ENCODE measurements at places on chromosomes 7 and 10. TPM values are rescaled to one million over a fixed set of nuclear protein-coding genes. Genes with fewer than 3 reads are reported as not detected.
A peak's percentile ranks its signal among the peaks of the same experiment; 100 is the strongest.

GRCh38 chr7:111531993-111532392 lies 30.3 kb downstream of the IMMP2L start:
- DNase-seq, result no peak

GPR15LG gene
- total RNA-seq, result 132 TPM

PEX1 gene
- 13.7 TPM for total RNA-seq

GRCh38 chr10:45581582-45582385 lies 90.8 kb downstream of the ZFAND4 start:
- DNase-seq, result no peak

DNA sequence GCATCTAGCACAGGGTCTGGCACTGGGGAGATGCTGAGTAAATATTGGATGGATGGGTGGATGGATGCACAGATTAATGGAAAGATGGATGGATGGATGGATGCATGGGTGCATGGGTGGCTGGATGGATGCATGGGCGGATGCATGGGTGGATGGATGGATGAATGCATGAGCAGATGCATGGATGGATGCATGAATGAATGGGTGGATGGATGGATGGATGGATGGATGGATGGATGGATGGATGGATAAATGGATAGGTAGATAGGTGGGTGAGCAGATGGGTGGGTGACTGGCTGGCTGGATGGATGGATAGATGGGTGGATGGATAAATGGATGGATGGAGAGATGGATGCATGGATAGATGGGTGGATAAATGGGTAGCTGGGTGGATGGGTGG lies 5.7 kb downstream of the PAX4 start:
- DNase-seq, result no peak

DNA sequence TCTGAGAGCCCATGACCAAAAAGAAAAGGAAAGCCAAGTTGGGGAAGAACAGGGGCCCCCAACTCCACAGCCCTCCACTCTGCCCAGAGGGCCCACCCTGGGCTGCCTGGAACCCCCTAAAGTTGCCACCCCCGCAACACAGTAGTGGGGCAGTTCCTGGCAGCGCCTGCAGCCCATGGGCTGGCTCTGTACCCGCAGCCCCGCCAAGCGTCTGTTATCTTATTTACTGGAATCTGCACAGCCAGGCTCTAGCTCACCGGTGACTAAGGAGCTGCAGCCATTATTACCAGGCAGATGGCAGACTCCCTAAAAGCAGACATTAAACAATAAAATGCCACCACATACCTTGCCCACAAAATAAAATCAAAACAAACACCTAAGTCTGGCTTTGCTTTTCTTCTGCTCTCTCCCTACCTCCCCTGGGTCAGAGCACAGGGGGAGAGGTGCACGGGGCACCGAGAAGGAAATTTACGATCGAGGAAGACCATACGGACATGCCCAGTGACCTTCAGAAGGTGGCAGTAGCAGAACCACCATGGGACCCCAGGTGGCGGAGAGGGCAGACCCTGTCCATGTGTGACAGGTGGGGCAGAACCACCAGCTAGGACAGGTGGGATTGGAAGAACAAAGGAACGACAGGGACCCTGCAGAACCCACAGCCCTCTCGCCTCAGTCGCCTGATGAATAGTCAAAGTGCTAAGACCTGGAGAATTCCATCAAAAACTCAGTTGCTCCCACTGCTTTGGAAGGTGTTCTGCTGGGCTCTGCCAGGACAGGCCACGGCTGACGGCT lies 66.3 kb downstream of the PRKAG2 start:
- DNase-seq, result no peak

- DNase-seq, result no peak
Observed at GRCh38 chr7:121071662-121072061, 83.2 kb downstream of the CPED1 start.

CLDN3 gene
- 1.3 TPM for total RNA-seq

GRCh38 chr10:51422311-51423120 lies 276.9 kb downstream of the CSTF2T start:
- DNase-seq, result no peak

DNA sequence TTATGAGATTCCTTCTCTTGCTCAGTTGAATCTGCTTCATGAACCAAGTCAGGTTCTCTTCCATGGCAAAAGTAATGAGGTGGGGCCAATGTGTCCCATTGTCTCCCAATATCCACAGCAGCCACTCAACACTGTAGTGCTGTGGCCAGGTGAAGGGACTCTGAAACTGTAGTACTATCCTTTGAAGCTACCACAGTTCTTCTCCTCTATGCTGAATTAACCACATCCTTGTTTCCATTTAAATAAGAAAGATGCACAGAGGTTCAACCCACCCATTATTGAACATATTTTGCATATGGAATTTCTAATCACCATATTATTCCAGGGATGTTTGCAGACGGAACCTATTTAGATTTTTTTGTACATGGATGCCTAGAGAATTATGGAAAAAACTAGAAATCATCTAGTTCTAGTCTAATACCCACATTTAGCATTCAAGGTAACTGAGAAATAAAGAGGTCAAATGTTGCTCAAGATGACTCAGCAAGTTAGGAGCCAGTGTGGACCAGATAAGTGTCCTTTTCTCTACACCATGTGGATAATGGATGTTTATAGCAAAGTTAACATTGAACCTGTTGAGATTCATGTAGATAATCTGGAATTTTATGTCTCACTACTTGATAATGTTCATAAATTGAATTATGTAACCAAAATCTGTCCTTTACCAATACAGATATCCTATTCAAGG lies 64.5 kb downstream of the LRRTM3 start:
- DNase-seq, result no peak

- no peak for DNase-seq
Observed at GRCh38 chr10:120982507-120982906, 131.3 kb downstream of the WDR11 start.

- no peak for DNase-seq
Observed at GRCh38 chr7:95180-95862, 97.0 kb upstream of the FAM20C start.

- DNase-seq, result no peak
Observed at GRCh38 chr7:17745610-17746009, 194.7 kb downstream of the SNX13 start.

- no peak for DNase-seq
Observed at GRCh38 chr10:118950997-118951637, 78.4 kb upstream of the NANOS1 start.

- no peak for DNase-seq
Observed at GRCh38 chr10:46226900-46227558, 59.8 kb upstream of the ANTXRL start.

PAX4 gene
- not detected for total RNA-seq

DNA sequence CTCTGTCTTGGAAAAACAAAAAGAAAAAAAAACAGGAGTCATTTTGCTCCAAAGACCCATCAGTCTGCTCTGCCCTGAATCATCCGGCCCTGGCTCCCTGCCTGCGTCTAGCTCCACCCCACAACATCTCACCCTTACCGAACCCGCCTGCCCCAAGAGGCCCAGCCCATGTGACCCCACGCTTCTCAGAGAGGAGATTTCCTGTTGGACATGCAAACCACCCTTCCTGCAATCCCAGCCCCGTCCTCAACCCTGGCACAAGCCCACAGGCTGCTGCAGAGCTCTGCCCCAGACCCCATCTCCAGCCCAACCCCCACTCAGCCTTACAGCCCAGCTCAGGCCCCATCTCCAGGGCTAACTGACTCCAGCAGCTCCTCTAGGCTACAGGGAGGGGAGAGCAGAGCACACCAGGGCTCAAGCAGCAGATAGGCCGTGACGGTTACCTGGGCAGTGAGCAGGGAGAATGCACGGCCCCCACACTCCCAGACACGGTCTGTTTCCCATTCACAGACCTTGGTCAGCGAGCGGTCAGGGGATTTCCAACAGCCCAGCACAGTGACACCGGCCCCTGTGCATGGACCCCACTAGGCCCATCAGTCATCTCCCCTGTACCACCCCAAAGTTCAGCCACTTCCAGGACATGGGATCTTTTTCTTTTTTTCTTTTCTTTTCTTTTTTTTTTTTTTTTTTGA lies 69.9 kb upstream of the GTF2I start:
- no peak for DNase-seq

GRCh38 chr10:115092555-115093285 lies 445 bp upstream of the ATRNL1 start:
- DNase-seq, result no peak

DNA sequence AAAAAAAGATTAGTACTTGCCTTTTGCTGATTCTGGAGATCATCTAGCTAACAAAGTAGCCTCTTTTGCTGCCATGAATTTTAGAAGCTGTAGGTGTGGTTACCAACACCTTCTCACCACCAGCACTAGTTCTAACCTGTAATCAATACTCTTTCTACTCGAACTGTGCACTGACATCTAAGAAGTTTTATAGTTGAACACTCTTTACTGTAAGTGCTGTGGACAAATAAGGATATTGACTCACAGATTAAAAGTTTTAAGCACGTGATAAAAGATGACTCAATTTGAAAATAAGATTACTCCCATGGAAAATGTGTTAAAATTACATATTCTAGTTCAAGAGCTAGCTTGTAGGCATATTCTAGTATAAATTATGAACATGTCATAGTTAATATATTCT lies 89.9 kb downstream of the REEP3 start:
- no peak for DNase-seq

DNA sequence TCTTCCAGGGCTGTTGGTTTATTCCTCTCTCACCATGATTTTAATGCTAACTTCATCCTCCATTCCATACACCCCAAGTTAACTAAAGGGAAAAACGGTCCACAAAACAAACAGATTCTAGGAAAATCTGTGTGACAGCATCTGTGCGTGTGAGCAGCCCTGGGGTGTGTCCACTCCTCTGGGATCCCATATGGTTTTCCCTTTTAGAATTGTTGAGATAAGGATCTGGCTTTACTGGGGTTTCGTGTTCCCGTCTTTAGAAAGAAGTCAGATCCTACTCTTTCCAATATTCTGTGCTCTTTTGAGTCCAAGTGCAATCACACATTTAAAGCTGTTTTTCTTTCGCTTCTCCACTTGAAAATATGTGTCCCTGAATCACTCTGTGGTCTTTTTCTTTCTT lies 257.1 kb downstream of the KLF6 start:
- no peak for DNase-seq

GRCh38 chr10:19688344-19688743 lies 127.9 kb upstream of the PLXDC2 start:
- DNase-seq, result no peak

GRCh38 chr10:47401874-47402640 lies 18.0 kb upstream of the ZNF488 start:
- DNase-seq, result no peak

GRCh38 chr7:47738563-47739166 lies 156.8 kb upstream of the TNS3 start:
- no peak for DNase-seq

DNA sequence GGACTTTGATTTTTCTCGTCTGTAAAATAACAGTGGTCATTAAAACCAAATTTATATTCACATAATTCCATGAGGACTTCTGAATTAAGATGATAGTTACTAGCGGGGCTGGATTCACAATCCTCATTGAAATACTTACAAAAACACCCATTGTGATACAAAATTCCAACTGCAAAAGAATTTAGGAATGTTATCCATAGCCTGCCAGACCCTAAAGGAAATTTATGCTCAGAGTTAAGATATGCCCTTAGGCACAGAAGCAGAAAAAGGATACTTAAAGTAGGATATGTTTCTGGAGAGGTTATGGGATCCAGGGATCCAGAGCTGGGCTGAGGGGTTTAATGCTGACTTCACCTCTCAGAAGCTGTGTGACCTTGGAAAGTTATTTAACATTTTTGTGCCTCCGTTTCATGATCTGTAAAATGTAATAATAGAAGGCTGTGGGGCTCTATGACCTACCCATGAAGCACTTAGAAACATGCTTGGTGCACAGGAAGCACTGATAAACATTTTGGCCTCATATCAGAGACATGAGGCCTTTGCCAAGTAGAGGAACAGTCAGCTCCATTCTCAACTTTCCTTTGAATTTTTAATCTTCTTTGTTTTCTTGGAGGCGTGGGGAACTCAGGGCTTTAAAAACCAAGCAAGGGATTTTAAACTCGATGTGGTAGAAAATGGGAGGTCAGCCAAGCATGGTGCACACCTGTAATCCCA lies 744.7 kb downstream of the KCNMA1 start:
- no peak for DNase-seq

VWDE gene
- total RNA-seq, result 2.9 TPM

- no peak for DNase-seq
Observed at GRCh38 chr10:35685402-35685801, 43.3 kb upstream of the FZD8 start.

- no peak for DNase-seq
Observed at GRCh38 chr7:143217806-143218205, 4.0 kb upstream of the TAS2R40 start.

PAOX gene
- total RNA-seq, result 16.5 TPM

MAPK8 gene
- total RNA-seq, result 27.4 TPM

SPAM1 gene
- not detected for total RNA-seq

- no peak for DNase-seq
Observed at GRCh38 chr7:43585562-43585961, 2.7 kb downstream of the STK17A start.

DNA sequence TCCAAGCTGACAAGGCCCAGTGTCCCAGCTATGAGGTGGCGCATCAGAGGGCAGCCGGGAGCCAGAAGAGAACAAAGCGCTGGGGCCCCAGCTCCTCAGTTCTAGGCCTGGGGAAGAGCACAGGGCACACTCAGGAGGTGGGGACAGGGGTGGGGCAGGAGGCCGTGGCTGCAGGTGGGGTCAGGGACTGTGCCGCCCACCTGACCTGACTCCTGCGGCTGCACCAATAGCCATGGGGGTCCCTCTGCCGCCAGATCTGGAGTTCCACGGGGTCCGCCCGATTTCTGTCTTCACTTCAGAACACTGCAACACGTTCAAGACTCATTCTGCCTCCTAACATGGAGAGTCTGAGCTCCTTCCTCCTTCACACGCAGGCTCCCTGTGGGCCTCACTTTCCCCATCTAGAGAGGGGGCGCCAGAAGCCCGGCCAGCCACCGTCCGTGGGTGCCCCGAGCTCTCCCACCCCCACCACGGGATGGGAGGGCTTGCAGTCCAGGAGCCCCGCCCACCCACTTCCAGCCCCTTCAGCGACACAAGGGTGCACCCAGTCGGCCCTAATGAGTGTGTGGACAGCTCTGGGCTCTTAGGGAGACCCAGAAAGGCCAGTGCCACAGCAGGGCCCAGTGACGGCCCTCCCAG lies 278.3 kb downstream of the MAD1L1 start:
- DNase-seq, result no peak

- DNase-seq, result no peak
Observed at GRCh38 chr7:37365405-37365804, 83.3 kb downstream of the ELMO1 start.

UCMA gene
- not detected for total RNA-seq

GRCh38 chr10:50395851-50396250 lies 144.5 kb upstream of the ASAH2 start:
- no peak for DNase-seq

- no peak for DNase-seq
Observed at GRCh38 chr10:44309939-44310761, 74.7 kb downstream of the CXCL12 start.

- peak; percentile 1 for DNase-seq
Observed at GRCh38 chr7:120792091-120792860, 65.7 kb downstream of the TSPAN12 start.

DNA sequence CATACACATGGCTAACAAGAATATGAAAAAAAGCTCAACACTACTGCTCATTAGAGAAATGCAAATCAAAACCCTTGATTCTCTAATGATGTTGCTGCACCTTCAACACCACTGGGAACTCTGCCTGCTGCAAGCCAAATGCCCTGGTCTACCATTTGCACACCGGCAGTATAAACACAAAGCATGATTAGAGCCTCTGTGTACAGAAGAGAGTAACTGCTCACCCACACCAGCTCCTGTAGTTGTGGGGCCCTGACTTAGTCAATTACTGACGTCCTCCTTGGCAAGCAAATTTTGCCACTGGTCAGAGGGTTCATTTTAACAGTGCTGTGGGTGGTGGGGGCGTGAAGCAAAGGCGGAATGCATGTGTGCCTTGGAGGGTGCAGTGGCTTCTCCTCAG lies 96.1 kb upstream of the RHEB start:
- DNase-seq, result no peak

GRCh38 chr7:48168159-48168558 lies 3.1 kb upstream of the ABCA13 start:
- DNase-seq, result no peak

Data from esophagus squamous epithelium (tissue), 5 donors.